Activated CD8-positive, alpha-beta memory T cell treated with anti-CD3 and anti-CD28 coated beads for 1 hour (primary cell): ENCODE measurements at places on chromosomes 3 and 15.

DNA sequence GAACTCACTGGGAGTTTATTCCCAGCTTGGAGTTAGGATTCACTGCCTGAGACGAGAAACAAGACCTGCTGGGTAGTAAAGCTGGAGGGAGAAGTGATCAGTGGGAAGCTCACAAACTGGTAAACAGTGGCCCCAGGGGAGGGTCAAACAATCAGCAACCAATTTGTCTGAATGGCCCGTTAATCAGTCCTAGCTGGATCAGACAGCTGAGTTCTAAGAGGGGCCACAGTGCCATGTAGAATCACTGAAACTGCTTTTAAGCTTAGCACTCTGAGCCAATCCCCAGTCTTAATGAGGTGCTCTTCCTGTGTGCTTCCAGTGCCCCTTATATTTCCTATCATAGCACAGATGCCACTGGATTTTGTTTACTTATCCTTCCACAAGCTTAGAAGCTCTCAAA, 591.7 kb downstream of the RSL24D1 start:
- no peak for DNase-seq

- no peak for DNase-seq
Observed at GRCh38 chr15:82810890-82811426, 1.5 kb downstream of the WHAMM start.

- DNase-seq: no peak
Observed at GRCh38 chr3:79973482-79973881, 205.7 kb upstream of the ROBO1 start.

DNA sequence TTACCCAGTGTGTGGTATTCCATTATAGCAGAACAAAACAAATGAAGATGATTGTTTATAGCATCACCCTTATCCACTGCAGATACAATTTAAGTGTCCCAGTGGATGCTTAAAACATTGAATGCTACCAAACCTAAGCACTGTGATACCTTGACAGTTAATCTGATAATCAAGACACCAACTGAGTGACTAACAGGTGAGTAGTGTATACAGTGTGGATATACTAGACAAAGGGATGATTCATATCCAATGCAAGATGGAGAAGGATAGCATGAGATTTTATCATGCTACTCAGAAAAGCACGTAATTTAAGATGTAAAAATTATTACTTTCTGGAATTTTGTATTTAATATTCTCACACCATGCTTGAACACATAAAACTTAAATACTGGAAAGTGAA, 1449.0 kb downstream of the OTOL1 start:
- DNase-seq: no peak

GRCh38 chr15:68987676-68988075, 26.8 kb upstream of the NOX5 start:
- no peak for DNase-seq

DNA sequence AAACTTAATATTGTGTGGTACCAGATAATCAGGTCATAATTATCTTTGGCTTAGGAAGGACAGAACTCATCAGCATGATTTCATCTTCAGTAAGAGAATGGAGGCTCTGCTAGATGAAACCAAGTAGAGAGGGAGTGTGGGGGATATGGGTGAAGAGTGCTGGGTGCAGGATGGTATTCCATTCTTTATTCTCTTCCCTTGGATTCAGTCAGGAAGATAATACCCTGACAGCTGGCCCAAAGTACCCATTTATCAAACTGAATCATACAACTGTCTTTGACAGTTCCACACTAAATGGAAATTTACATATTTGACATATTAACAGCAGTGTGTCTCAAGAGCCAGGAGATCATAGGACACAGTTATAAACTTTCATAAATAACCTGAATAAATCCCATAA, 44.7 kb downstream of the GOLIM4 start:
- no peak for DNase-seq

- DNase-seq: no peak
Observed at GRCh38 chr3:113377158-113377557, 64.1 kb downstream of the CFAP44 start.

- DNase-seq: no peak
Observed at GRCh38 chr3:158488670-158489069, 82.3 kb upstream of the MLF1 start.

DNA sequence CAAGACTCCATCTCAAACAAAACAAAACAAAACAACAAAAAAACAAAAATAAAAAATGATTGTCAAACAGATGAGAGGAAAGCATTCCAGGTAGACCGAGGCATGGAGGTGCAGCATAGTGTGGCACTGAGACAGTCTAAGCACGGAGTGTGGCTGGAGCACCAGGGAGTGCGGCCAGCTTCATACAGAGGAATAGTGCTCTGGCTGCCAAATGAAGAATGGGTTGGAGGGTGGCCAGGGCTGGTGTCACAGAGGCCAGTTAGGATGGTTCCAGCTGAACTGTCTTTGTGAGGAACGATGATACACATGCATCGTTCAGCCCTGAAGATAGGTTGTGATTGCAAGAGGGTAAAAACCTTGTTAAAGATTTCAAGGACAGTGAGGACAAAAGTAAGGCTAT, 28.3 kb downstream of the MITF start:
- no peak for DNase-seq

DNA sequence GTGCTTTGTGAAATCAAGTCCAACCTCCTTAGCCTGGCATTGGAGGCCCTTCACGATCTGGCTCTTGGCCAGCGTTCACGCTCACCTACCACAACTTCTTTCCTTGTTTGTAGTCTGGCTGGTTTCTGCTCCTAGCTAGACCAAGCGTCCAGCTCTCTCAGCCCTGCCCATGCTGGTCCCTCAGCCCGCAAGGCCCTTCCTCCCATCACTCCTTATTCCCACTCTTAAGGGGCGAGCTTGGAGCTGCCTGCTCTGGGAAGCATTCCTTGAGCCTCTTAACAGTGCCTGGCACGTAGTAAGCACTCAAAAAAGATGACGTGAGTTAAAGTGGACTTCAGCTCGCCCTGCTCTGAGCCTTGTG, 8.7 kb downstream of the SLC6A6 start:
- DNase-seq: no peak

GRCh38 chr3:32026593-32026992, 45.0 kb downstream of the ZNF860 start:
- DNase-seq: no peak

DNA sequence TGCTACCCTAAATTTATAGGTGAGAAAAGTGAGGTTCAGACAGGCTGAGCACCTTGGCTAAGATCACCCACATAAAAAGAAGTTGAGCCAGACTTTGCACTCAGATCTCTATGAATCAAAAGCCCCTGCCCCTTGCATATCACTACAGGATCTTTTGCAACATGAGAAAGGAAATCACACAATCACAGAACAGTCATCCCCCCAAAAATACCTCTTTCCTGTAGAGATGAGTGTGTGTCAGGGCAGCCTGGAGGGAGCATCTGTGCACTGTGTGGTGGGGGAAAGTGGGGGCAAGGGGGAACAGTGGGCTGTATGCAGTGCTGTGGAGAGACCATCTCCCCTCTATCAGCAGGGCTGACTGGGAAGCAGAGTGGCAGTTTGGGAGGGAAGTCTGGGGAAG, 46.6 kb downstream of the EPHB3 start:
- DNase-seq: no peak

DNA sequence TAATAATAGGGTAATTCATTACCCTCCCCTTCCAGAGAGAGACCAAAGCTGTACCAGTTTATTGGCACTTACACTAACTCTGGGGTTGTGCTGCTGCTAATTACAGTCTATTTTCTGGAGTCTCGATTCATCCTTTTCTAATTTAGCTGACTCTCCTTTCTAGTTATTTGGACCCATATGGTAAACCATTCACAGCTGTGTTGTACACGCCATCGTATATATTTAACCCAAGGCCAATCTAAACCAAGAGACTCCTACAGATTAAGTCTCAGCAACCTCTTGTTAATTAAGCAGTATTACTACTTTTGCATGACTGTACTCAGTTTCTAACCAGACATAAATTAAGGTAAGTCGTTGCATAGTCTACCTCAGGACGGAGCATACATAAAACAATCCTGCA, 22.5 kb downstream of the ANXA2 start:
- DNase-seq: no peak

DNA sequence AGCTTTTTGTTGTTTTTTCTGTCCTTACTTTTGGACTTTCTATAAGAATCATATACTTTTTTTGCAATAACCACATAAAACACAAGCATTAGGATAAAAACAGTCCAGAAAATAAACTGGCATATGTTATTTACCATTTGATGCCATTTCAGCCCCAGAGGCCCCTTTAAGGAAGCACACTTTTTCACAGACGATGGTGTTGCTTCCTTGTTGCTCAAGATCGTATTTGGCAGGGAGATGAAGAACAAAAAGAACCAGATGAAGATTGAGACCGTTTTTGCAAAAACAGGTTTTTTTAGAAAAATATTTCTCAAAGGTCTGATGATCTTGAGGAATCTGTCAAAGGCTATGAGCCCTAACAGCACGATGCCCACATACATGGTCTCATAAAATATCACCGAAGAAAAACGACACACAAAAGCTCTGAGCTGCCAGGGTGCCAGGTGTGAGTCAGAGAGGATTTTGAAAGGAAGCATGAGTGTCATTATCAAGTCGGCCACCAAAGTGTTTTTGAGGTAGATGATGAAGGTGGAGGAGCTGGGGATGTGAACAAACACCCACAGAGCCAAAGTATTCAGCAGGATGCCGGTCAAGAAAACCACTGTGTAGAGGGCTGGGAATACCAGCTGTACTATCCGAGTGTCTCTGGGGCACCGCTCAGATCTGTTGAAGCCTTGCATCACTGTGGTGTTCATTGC, 902 bp downstream of the P2RY13 start:
- no peak for DNase-seq

DNA sequence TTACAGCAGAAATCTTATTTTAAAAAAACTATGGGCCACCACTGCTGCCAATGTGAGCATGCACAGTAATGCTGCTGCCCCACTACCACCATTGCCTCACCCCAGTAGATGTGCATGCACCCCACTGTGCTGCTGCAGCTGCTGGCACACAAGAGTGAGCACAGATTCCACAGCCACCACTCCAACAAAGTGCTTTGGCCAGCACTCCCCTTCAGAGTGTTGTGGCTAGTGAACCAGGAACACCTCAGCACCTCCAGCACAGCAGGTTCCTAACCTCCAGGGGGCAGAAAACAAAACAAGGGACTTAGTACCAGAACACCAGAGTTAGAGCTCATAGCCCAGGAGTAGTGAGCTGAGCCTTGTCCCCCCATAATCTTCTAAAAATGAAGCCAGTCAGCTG, 629.6 kb downstream of the PYDC2 start:
- DNase-seq: no peak

GRCh38 chr3:96319166-96319565, 495.2 kb upstream of the EPHA6 start:
- no peak for DNase-seq

GRCh38 chr15:52789008-52789600, 1.0 kb downstream of the ONECUT1 start:
- DNase-seq: no peak

- DNase-seq: no peak
Observed at GRCh38 chr3:172051310-172051956, 12.1 kb downstream of the FNDC3B start.

- no peak for DNase-seq
Observed at GRCh38 chr3:138344754-138345153, 3.6 kb upstream of the MRAS start.

- no peak for DNase-seq
Observed at GRCh38 chr3:117150628-117151027, 441.0 kb downstream of the TUSC7 start.

GRCh38 chr3:154971771-154972326, 108.3 kb upstream of the MME start:
- DNase-seq: no peak

GRCh38 chr3:44984335-44984734, 8.3 kb downstream of the EXOSC7 start:
- no peak for DNase-seq

DNA sequence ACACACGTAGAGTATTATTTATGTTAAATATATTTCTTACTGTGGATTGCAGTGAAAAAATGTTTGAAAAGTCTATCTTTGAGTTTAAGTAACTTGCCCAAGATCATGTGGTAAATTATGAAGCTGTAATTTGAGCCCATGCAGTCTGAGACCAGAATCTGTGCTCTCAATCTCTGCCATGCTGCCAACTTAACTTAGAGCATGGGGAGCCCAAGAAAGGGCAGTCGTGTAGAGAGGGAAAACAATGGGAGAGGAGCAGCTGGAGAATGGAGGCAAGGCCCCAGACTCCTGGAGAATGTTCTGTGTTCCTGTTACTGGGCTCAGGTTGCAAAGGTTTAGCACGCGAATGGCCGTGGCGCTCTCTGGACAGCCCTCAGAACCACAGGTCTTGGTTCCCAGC, 311.6 kb upstream of the RASGRP1 start:
- no peak for DNase-seq

GRCh38 chr3:120258009-120258408, 27.0 kb downstream of the GPR156 start:
- no peak for DNase-seq
